Kidney glomerular epithelial cell (primary cell): ENCODE measurements at places on chromosomes 1 and 21.

DNA sequence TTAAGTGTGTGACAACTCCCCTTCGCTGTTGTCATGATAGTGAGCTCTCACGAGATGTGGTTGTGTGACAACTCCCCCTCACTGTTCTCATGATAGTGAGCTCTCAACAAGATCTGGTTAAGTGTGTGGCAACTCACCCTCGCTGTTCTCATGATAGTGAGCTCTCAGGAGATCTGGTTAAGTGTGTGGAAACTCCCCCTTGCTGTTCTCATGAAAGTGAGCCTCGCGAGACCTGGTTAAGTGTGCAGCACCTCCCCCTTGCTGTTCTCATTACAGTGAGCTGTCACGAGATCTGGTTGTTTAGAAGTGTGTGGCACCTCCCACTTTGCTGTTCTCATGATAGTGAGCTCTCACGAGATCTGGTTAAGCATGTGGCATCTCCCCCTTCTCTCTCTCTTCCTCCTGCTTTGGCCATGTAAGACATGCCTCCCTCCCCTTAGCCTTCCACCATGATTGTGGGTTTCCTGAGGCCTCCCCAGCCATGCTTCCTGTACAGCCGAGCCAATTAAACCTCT is 25.1 kb upstream of the LSS start:
- no peak for DNase-seq

DNA sequence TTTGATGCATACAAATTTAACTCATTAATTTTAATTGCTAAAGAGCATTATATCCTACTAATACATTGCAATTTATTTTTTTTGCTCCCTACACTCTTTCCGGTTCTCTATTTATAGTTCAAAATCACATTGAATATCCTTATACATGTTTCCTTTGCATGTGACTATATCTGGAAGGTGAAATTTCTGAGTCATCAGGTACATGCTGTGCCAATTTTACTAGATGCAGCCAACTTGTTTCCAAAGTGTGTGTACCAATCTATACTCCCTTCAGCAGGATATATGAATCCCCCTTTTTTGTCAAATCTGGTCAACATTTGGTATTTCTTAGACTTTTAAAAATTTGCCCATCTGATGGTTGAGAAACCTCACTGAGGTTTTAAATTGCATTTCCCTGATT is 602.9 kb upstream of the CAMK1G start:
- DNase-seq: no peak

DNA sequence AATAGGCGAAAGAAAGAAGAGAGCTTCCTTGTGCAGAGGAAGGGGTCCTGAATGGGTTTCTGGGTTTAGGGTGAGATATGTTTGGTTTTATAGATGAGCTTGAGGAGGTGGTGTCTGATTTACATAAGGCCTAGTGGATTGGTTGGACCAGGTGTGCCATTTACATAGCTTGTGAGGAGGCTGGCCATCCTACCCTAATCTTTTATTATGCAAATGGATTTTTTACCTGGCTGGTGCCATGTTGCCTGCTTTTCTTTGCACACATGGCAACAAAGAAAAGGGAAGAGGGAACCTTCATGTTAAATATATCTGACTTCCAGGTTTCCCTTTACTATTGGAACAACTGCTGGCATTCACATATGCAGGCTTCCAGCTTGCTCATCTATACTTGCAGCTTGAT is 585.3 kb downstream of the PTPRU start:
- no peak for DNase-seq

GRCh38 chr1:58621391-58621790 is 44.3 kb upstream of the TACSTD2 start:
- no peak for DNase-seq

DNA sequence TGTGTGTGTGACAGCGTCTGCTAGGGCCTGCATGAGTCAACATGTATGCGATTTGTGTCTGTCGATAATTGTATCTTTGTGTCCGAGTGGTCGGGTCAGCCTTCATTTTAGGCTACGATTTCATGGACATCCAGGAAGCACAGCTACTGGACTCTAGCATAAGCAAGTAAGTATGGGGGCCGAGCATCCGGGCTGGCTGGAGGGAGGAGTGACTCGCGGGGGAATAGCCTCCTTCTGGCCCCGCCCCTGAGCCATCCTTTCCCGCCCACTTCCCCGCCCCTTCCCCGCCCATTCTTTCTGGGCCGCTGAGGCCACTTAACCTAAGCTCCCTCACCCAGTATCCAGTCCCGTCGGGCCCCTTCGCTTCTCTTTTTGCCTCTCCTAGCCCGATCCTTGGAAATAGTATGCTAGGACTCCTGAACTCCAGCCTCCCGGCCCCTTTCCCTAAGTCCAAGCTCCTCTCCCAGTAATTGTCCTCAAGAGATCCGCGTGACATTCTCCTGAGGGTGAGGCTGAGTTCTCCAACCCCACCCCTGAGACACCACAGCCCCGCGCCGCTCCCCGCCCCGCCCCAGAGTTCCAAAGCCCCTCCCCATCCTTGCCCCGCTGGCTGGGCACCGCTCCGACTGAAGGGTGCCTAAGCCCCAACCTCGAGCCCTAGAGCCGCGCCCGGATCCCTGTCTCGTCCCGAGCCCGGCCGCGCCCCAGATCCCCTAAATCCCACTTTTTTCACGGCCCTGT is 1.2 kb downstream of the MAP3K6 start:
- DNase-seq: peak; percentile 92

- DNase-seq: no peak
These were observed 136.5 kb upstream of the DPYD start for GRCh38 chr1:98057236-98057910.

- no peak for DNase-seq
These were observed 675.9 kb upstream of the ADGRL4 start for GRCh38 chr1:79682478-79682877.

- peak; percentile 34 for DNase-seq
These were observed 119.4 kb upstream of the PRMT6 start for GRCh38 chr1:106937104-106937503.

DNA sequence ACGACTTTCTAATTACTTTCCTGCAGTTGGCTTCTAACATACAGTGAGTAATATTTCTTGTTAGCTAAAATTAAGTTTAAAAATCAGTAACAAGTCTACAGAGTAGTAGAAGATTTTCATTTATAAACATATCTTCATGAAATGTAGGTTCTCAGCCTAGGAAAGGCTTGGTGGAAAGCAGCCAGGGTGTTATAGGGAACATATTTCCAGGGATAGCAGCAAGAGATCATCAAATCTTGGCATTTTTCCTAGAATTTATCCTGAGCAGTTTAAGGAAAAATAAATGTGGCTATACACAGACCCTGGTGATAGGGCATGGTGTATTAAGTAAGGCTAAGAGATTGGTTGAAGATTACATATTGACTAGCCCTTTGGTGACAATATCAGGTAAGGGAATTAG is 203.5 kb upstream of the NEGR1 start:
- DNase-seq: no peak

DNA sequence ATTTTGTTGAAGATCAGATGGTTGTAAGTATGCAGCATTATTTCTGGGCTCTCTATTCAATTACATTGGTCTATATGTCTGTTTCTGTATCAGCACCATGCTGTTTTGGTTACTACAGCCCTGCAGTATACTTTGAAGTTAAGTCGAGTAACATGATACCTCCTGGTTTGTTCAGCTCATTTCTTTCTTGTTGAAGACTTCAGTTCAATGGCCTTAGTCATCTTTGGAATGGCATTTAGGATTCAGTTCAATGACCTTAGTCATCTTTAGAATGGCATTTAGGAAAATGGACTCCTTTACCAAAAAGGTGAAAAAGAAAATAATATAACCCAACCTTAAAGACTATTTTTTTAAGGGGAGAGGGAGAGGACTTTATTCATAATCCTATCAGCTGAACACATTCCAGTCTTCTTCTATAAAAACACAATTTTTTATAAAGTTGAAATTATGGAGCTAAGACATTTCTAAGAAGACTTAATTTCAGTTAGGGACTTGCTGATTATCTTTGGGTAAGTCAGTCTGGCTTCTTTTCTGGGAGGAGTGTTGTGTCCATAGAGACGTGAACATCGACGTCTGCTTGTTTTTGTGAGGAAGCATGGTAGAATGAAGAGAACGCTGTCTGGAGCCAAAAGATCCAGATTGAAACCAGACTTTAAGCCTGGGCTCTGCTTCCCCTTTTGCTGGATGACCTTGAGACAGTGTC is 48.3 kb downstream of the DDR2 start:
- DNase-seq: no peak

DNA sequence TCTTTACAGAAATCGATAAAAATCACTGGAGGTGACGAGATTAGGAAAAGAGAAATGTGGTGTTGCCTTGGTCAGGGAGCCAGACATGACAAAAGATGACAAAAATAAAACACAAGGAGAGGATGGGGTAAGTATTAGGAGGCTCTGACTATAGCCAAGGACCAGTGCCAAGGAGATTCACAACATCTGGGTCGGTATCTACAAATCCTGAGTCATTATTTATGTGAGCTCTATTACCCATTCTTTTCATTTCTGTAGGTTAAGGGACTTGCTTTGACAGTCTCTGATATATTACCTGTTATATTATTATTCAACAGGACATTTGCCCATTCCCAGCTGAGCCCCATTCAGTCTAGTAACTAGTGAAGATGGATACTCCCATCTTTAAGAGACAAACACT is 120.8 kb downstream of the TYW3 start:
- no peak for DNase-seq

- DNase-seq: no peak
These were observed 851 bp downstream of the TCP10L start for GRCh38 chr21:32584472-32584871.

DNA sequence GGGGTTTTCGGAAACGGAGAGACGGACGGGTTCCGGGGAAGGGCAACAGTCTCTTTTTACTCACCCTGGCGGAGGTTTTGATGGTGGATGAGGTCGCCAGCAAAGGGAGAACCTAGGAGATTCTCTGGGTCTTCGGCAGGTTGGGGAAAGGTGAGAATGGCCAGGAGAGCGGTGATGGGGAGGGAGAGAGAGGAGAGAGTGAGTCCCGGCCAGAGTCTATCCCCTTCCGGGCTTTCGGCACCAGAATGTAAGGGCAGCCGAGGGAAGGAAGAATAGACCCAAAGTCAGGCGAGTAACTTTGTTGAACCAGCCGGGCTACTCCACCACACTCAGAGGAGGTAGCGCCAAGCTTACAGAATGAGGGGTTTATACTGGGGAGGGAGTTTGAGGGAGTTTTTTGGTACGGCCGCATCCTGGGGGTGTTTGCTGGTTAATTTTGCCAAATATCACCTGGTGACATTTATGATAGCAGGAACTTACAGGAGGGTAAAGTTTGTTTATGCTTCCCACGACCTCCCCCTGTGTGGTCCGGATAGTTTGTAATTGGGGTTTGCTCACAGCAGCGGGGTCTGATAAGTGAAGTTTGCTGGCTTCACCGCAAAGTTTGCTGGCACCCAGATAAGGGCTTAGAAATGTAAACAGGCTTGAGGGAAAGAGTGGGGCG is 141.1 kb upstream of the ETV3 start:
- DNase-seq: no peak

DNA sequence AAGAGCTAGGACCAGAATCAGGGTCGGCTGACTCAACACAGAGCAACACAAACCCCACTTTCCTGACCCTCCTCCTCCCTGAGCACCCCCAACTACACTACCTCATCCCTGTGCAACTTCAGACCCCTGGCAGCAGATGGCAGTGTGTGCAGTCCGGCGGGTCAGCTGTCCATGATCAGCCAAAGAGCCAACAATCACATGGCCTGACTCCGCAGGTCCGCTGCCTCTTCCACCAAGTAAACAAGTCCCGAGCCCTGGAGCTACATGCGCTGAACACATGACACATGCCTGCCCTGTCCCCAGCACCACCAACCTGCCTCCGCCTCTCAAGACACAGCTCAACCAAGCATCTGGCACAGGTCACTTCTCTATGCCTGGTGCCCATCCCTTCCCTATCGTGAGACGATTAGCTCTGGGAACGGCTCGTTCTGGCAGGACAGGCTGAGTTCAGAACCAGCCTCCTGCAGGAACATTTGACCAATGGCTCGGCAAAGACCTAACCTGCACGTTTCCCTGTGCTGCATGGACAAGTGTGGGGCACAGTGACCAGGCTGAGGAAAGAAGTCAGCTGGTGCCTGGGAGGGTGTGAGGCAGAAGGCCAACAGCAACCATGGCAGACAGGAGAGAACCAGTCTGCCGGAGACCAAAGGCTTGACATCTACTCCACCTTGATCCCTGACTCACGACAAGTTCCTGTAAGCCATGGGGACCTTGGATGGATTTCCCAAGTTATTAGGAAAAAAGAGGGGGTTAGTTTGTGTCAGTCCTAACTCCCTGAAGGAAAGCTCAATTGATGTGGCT is 60.3 kb downstream of the CD46 start:
- DNase-seq: no peak

GRCh38 chr1:26097696-26098095 is 13.9 kb upstream of the PDIK1L start:
- peak; percentile 60 for DNase-seq

DNA sequence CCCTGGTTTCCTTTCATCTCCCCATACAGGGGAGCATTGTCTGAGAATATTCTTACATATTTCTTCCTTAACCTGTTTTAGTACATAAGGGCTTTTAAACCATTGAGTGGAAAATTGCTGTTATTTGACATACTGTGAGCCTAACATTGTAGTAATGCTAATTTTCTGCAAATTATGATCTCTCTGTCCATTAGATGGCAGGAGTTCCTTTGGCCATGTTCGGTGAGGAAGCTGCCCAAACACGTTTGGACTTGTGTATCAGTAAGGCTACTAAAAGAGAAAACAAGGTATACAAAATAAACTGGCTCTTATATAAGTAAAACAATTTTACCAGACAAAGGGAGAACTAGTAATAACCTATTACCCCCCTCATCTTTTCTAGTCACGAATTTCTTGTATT is 29.2 kb downstream of the CDC7 start:
- no peak for DNase-seq

- peak; percentile 94 for DNase-seq
These were observed 28.5 kb upstream of the EPS8L3 start for GRCh38 chr1:109792056-109792831.

DNA sequence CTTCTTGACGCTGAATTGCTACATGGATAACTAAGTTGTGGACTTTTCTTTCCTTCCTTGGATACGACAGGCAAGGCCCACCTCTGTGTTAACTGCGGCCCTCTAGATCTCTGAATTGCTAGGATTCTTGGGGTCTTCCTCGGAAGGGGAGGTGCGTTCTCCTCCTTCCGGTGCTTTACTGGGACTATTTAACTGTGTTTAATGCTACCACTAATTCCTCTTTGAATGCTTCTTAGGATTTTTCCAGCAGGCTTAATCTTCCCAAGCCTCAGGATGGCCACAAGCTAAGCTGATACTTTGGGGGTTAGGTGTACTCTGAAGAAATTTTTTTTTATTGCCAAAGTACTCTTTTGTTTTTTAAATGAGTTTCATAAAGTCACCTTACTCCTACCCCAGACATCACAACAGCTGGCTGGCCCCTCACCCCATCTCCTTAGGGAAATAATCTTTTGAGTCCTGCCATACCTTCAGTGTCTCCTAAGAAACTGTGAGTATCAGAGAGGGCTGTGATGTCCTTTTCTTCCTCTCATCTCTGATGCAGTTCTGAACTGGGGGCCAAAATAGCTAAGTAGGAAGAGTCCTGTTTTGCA is 21.4 kb downstream of the KIRREL1 start:
- no peak for DNase-seq

DNA sequence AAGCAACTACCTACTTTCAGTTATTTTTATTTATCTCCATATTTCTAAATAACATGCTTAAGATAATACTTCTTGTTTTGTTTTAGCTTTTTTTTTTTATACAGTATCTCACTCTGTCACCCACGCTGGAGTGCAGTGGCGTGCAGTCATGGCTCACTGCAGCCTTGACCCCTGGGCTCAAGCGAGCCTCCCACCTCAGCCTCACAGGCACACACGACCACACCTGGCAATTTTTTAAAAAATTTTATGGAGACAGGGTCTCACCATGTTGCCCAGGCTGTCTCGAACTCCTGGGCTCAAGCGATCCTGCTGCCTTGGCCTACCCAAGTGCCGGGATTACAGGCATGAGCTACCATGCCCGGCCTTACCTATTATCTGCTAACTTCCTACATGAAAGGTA is 20.6 kb downstream of the TUT4 start:
- no peak for DNase-seq
